ENCODE measurements at places on chromosomes 5 and 9.

GRCh38 chr9:129305246-129305645, 127.2 kb upstream of the IER5L start:
- DNase-seq: no peak

DNA sequence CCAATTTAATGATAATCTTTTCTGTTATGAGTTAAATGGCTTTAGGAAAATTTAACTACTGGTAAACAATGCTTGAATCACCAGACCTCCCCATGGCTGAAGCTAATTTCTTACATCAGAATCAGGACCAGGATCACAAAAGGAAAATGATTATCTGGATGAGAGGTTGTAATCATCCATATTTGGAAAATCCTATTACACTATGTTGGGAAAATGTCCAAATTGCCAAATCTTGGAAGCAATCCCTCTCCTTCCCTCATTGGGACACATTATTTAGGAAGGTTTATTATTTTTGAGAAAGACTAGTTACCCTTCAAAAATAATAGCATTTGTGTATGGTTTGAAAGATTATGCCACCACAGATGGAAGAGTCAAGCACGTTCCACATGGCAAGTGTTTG, 130.7 kb upstream of the MINAR2 start:
- no peak for DNase-seq

DNA sequence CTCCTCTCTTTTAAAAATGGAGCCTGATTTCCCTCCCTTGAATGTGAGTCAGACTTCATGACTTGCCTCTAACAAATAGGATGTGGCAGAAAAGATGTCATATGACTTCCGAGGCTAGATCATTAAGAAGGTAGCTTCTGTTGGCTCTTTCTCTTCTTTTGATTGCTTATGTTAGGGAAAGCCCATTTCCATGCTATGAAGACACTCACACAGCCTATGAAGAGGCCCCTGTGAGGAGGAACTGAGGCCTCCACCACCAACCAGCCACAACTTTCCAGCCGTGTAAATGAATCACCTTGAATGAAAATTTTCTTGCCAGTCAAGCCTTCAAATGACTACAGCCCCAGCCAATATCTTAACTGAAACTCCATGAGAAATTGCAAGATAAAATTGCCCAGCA, 413.4 kb downstream of the TMEM38B start:
- no peak for DNase-seq

GRCh38 chr5:176620333-176620981, 9.9 kb downstream of the SNCB start:
- DNase-seq: no peak

DNA sequence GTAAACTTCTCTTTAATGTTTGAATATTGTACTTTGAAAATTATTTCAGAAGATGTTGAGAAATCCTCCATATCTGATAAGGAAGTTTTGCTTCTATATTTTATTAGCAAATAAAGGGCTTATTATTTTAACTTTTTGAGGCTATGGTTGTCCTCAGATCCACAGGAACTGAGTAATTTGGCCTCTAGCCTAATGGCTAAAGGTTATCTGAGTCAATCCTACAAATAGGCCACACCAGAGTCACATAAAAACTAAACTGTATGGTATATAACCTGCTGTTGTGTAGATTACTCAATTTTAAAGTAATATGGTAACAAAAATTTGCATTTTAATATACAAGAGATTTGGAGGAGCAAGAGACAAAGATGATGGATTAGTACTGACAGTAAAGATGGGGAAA, 549.2 kb upstream of the GRAMD2B start:
- no peak for DNase-seq

- DNase-seq: no peak
Observed at GRCh38 chr5:75707911-75708509, 9.2 kb downstream of the POC5 start.

DNA sequence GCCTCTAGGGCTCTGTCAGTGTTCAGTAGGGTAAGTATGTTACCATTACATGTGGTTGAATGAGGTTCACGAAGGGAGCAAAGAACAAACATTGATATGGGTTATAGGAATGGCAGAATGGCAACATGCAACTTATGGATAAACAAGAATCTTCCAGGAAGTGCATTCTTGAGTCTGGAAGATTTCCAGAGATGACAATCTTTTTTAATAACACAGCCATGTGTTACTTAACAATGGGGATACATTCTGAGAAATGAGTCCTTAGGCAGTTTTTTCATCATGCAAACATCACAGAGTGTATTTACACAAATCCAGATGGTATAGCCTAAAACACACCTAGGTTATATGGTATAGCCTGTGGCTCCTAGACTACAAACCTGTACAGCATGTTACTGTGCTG, 9.1 kb upstream of the SLC28A3 start:
- DNase-seq: no peak

DNA sequence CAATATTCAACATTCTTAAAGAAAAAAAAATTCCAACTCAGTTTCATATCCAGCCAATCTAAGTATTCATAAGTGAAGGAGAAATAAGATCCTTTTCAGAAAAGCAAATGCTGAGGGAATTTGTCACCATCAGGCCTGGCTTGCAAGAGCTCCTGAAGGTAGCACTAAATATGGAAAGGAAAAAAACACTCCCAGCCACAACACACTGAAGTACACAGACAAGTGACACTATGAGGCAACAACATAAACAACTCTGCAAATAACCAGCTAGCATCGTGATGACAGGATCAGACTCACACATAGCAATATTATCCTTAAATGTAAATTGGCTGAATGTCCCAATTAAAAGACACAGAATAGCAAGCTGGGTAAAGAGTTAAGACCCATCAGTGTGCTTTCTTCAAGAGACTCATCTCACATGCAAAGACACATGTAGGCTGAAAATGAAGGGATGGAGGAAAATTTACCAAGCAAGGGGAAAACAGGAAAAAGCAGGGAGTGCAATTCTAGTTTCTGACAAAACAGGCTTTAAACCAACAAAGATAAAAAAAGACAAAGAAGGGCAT, 33.1 kb downstream of the ANKRD33B start:
- no peak for DNase-seq

- no peak for DNase-seq
Observed at GRCh38 chr9:35698231-35698630, 8.5 kb upstream of the TPM2 start.

- DNase-seq: no peak
Observed at GRCh38 chr5:101590384-101590783, 687.3 kb upstream of the ST8SIA4 start.

- DNase-seq: no peak
Observed at GRCh38 chr5:78203815-78204214, 90.7 kb downstream of the AP3B1 start.

- no peak for DNase-seq
Observed at GRCh38 chr9:34502891-34503290, 19.9 kb downstream of the ENHO start.

DNA sequence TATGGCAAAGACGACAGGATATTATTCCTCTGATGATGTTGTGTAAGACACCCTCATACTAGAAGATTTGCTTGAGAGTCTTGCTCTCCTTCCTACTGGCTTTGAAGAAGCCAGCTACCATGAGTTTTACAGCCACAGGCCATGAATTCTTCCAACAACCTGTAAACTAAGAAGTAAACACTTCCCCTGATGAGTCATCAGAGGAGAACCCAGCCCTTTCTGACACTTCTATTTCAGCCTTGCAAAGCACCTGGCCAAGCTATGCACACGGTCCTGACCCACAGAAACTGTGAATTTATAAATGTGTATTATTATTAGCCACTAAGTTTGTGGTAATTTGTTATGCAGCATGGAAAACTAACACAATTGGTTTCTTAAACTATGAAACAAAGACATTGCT, 288.8 kb upstream of the ADAMTSL1 start:
- DNase-seq: no peak

DNA sequence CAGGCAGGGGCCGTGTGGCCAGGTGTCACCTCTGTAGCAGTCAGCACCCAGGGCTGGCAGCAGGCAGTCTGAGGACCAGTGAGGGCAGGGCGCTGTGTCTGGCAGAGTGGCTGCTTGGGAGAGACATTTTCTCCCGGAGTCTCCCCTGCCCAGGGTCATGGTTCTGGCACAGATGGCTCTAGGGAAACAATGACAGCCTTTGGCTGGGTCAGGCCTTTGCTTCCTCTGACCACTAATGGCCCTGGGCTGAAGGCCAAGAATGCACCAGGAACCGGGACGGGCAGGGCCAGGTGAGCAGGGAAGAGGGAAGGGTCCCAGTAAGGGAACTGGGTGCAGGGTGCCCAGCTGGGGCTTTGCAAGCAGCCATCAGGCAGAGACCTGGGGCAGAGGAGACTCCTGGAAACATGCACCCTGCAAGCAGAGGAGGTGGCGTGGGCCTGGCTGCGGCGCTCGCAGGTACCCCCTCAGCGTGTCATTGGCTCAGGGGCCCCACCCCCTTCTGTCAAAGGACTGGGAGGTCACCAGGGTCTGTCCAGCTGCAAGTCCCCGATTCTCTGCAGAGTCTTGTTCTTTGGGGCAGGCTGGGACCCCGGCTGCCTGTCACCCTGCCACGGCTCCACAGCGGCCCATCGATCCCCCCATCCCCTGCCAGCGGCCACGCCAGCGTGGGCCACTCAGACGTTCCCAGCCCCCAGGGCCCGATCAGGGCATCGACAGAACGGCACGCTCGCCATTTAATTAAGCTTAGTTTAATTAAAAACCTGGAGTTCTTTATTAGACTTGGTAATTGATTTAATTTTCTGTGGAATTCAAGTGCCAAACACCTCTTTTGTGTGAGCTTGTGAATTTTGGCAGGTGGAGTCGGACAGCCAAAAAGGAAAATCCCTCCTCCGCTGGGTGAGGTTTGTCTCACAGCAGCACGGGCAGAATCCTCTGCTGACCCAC, 18.9 kb upstream of the TMEM250 start:
- DNase-seq: no peak

DNA sequence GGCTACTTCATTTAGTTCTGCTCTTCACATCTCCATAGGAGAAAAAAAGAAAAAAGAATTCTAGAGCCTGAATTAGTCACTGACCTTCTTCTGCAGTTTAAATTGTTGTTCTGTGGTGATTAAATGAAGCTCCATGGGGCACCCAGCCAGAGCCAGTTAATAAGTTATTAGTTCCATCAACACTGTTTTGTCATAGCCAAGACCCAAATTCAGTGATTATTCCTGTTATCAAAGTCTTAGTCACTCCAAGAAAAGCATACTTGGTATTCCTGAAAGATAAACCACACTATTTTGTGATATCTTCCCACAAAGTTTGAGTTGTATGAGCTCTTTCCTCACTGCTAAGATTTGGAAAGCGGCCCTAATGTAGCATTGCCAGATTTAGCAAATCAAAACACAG, 134.8 kb upstream of the RGMB start:
- DNase-seq: no peak

GRCh38 chr9:90965226-90966030, 163.8 kb downstream of the SYK start:
- no peak for DNase-seq

GRCh38 chr5:111461255-111461671, 51.1 kb downstream of the STARD4 start:
- DNase-seq: no peak

DNA sequence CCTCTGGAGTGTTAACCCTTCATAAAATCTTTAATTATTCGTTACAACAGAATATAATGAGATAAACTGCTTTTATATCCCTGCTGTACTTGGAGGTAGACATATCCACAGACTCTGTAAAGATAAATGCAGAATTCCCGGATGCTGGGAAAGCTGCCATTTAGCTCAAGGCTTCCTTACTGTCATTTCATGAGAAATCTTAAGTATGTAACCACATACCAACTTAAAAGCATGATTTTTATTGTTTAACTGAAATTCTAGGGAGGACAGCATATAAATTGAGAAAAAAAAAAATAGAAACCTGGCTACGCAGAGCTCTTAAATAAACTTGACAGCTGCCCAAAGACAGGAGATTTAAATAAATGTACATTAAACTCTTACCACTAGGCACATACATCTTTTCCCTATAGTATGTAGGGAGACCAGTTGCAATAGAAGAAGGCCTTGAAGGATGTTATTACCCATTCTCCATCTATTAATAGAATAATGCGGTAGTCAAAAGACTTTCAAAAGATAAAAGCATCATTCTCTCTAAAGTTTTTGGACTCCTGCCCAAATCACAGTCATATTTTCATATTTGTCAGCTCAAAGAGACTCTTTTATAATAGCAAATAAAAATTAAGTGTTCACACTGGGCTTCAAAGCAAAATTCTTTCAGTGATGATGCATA, 373.8 kb downstream of the NDUFS4 start:
- no peak for DNase-seq

- no peak for DNase-seq
Observed at GRCh38 chr5:62309107-62309506, 3.1 kb downstream of the KIF2A start.

DNA sequence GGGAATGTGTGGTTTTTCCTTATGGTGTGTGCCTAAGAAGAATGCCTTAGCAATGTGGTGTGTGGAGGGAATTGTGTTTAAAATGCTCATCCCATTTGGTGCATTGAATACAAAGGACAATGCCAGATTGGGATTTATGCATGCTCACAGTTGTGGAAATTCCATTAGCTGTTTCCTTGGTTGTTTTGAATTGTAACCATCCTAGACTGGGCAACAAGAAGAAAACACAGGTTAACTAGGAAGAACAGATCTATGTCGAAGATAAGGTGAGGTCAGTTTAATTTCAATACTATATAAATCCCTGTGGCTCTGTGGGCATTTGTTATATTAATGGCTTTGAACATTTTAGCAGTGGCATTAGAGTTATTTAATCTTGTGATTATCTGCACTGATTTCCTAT, 266.8 kb downstream of the MAT2B start:
- DNase-seq: no peak

- DNase-seq: no peak
Observed at GRCh38 chr9:33106827-33107621, 30.6 kb upstream of the SMU1 start.

DNA sequence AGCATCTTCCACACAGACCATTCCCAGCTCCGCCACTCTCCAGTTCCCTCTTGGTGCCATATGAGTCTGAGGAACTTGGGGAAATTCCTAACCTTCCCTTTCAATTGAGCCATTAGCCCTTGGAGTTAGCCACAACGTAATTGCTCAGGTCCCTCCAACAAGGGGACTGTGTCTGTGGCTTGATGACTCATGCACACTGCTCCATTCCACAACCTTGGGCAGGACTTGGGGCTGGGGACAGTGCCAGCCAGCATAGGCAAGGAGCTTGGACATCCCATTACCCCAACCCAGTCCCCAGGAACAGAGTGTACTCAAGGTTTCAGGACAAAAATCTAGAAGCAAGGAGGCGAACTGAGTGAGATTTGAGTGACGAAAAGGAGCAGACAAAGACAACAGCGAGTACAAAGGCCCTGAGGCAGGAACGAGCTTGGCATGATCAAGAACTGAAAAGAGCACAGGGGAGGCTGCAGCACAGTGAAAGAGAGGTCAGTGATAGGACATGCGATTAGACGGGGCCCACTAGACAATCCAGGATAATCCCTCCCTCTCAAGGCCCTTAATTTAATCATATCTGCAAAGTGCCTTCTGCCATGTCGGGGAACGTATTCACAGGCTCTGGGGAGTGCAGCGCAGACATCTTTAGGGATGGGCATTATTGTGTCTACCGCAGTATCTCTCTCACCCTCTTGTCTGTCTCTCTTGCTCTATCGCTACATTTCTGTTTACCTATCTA, 16.0 kb upstream of the JADE2 start:
- no peak for DNase-seq
